ENCODE measurements at places on chromosomes 13 and 19.

DNA sequence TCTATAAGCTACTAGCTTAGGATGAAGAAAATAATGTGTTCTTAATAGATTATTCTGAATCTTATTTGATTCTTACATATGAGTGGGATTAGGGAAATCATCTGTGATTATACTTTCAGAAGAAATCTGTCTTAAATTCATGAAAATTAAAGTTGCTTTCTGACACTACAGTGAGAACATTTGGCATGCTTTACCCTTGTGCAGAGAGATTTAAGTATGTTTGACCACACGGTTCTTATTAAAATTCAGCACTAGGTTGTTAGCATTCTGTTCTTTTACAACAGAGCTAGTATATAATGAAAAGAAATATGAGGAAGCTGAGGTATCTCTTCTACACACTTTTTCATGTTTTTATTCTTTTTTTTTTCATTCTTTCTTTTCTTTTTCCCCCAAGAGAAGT lies 2723.9 kb downstream of the PCDH9 start:
- DNase-seq: no peak

DNA sequence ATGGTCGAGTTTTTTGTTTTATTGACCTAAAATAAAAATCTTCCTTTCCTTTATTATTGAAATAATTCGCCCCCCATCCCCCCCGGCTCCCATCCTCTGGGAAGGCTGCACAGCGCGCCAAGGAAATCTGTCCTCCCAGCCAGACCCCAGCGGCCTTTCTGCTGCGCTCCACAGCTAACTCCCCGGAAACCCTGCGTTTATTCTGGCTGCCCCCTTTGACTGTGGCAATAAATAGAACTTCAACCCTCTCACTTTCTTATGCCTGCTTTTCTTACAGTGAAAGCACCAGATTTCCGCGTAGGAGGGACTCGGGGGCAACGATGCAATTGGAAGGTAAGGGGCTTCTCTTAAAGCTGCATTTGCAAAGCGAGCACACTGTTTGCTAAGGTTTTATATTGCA lies 9.7 kb upstream of the C19orf12 start:
- DNase-seq: no peak

GRCh38 chr13:29453617-29454011 lies 141.9 kb downstream of the SLC7A1 start:
- DNase-seq: no peak

- no peak for DNase-seq
Observed at GRCh38 chr13:40635315-40635995, 31.0 kb downstream of the FOXO1 start.

DNA sequence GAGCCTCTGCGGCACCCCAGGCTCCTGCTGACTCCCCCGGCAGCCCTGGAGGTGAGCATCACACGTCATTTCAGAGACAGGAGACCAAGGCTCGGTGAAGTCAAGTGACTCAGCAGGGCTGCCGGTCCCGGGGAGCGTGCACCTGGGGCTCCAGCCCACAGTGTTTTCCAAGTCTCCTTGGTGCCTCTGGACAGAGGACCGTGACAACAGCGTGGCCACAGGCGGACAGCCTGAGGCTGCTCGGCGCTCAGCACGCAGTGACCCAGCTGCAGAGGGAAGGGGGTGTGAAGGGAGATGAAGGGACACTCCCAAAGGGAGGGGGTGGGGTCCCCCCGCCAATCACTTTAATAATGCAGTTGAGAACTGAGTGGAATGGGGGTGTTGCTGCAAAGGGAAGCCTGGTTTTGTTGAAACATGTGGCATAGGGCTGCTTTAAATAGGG lies 17.5 kb upstream of the ASPDH start:
- no peak for DNase-seq

- no peak for DNase-seq
Observed at GRCh38 chr19:3066482-3067049, 4.3 kb upstream of the TLE5 start.

DNA sequence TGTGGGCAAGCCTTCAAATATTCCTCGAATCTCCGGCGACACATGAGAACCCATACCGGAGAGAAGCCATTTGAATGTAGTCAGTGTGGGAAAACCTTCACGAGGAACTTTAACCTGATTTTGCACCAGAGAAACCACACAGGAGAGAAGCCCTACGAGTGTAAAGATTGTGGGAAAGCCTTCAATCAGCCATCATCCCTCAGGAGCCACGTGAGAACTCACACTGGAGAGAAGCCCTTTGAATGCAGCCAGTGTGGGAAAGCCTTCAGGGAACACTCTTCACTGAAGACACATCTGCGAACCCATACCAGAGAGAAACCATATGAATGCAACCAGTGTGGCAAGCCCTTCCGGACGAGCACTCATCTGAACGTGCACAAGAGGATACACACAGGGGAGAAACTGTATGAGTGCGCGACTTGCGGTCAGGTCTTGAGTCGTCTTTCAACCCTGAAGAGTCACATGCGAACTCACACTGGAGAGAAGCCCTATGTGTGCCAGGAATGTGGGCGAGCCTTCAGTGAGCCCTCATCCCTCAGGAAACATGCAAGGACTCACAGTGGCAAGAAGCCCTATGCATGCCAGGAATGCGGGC lies 28.8 kb downstream of the ZNF333 start:
- DNase-seq: no peak
